ENCODE measurements at places on chromosomes 3 and 15.

GRCh38 chr3:148970271-148970670 is 21.1 kb upstream of the GYG1 start:
- no peak for DNase-seq

- DNase-seq = no peak
Observed at GRCh38 chr3:176928582-176928931, 268.7 kb downstream of the TBL1XR1 start.

GRCh38 chr3:150371741-150372254 is 36.3 kb upstream of the TSC22D2 start:
- DNase-seq = no peak

GRCh38 chr15:62439543-62440016 is 274.5 kb upstream of the C2CD4B start:
- DNase-seq = no peak

GRCh38 chr3:65836047-65836446 is 202.7 kb downstream of the MAGI1 start:
- no peak for DNase-seq

DNA sequence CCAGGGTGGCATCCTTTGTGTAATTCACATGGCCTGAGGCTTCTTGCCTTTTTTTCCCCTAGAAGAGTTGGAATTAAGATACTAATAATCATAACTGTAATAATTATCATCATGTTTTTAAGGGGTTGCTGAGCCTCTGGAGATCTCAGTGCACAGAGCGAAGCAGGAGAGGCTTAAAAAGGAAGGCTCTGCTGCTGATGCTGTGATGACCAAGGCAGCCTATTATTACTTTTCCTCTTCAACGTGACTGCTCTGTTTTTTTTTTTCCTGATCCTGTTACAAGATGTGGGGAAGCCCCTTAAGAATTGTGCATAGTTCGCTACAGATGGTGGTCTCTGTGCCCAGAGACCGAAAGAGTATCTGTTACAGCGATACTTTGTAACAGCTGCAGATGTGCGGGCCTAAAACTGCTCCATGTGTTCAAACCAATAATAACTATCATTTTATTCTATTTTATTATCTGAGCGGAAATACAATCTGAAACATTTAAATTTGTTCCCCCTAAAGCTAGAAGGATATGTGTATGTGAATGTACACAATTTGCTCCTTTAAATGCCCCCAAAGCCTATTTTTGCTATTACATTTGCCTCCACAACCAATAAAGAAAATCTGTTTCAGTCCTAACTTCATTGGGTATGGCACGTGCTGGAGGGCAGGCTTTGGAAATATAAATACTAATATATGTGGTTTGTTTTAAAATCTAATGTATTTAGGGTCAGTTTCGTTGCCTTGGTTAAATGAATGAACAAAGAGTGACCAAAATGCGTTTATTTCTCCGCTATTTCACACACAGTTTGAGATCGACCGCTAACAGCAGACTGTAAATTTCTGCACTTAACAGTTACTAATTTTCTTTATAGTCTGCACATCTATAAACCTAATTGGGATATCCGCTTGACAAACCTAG is 4.6 kb downstream of the SHOX2 start:
- no peak for DNase-seq

DNA sequence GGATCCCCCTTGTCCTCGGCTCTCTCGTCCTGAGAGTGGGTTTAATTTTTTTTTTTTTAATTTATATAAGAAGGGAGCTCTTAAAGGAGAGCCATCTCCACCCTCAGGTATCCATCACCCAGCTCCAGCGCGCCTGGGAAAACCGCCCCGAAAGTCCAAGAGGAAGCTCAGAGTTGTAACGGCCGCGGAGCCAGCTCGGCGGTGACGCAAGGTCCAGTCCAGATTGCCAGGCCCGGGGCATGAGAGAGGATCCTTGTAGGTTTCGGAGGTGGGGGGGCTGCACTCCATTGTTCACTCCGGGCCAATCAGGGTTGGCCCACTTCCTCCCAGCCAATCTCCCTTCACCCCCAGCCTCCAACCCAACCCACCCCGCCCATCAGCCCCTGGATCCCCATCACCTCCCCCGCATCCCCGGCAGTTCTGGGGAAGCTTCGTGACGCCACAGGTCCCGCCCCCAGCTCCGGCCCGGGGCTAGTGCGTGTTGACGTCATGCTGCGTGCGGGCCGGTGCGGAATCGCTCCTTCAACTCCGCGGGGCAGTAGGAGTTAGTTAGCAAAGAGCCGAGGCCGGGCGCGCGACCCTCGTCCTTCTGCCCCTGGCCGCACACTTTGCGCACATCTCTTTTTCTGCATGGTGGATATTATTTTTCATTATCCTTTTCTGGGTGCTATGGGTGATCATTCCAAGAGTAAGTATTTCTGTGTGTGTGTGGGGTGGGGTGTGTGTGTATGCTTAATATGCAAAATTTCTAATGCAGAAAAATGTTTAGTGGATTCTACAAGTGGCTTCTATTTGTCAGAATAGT is at the start of gene ISL2:
Gene ISL2 (plus strand): TSS at position 520 of the 805 bp plus-strand sequence. CDS start 111 bp downstream, at position 631.
- DNase-seq = peak; percentile 73

DNA sequence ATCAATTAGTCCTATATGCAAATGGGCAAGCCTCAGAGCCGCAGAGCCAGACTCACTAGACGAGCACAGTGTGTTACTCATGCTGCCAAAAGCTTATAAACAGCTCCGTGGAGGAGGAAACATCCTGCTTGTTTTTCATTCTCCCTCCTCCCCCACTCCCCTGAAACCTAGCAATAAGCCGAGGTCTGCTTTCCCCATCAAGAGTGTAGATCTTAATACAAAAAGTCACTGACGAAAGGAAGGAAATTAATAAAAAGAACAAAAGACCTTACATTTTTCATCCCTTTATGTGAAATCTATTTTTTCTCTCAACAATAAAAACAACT is 88.5 kb downstream of the XXYLT1 start:
- DNase-seq = peak; percentile 26

DNA sequence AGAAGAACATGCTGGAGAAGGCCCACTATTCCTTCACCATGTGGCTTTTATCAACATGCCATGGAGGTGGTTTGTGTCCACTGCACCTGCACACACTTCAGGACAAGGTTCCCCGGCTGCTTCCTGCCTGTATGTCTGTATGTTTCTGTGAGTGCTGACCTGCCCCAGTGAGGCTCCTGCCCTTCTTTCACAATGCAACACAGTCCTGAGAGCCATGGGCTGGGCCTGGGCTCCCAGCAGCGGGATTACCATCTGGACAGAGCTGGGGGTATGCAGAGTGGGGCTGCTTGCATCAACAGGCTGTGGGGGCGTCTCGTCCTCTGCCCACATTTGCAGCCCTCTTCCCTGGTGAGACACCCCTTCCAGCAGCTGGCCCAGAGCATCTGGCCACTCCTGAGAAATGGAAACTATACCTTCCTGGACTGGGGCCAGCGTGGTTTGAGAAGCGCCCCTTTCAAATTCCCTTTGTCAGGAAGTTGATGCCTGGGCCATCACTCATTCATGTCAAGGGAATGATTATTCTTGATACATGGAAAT is 29.3 kb upstream of the C15orf39 start:
- DNase-seq = no peak

- no peak for DNase-seq
Observed at GRCh38 chr3:56052188-56052587, 416.1 kb downstream of the ERC2 start.

DNA sequence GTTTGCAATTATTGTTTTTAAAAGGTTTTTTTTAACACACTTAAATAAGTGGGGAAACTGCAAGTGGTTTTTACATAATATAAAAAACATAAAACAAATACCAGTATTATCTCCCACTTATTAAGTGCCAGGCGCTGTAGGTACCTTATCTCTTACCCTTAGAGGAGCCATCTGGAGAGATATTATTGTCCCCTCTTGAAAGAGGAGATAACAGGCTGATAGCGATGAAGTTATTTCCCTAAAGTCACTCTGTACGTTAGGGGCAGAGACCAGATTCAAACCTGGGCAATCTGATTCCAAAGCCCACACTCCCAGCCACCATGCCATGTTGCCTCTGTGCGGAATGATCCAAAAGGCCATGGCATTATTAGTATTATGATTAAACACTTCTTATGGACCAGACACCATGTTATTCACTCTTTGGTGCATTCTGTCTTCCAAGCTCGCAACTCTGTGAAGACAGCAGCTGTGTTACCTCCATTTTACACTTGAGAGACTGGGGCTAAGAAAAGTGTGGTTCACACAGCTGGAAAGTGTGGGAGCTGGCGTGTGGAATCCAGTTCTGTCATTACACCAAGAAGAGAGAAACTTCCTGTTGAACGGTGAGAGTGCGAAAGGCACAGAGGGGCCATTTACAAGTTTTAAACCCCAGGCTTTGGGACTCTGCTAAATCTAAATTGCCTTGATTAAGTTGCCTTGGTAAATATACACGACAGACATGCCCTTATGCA is 79.9 kb upstream of the MITF start:
- no peak for DNase-seq

DNA sequence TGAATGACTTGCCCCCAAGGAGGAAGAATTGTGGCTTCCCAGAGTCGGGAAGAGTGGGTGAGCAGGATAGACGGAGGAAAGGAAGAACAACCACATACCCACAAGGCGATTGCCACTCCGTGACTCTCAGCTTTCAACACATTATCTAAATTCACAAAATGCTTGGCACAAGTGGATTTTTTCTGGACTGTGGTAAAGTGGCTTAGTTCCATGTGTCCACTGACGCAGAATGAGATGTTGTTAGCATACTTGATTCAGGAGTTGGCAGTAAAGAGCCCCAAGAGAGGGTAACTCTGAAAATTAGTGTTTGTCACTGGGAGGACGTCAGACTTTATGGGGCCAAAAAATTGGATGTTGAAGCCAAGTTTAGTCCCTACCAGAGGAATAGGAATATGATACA is 198.8 kb upstream of the CTNNB1 start:
- no peak for DNase-seq

GRCh38 chr3:16460886-16461285 is 52.6 kb downstream of the RFTN1 start:
- no peak for DNase-seq

DNA sequence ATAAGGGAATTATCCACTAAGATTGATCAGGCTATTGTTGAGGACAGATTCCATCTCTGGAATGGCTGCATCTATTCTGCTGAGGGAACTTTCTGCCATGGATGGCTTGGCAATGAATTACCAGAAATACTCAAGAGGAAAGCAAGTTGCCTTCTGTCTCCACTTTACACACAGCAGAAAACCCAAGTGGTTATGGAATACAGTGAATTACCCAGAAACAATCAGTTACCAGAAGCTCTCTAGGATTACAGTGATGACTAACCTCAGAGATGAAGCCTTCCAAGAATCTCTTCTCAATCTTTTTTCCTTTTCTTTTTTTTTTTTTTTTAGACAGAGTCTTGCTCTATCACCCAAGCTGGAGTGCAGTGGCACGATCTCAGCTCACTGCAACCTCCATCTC is 183.3 kb downstream of the WDR76 start:
- no peak for DNase-seq

GRCh38 chr3:113227146-113227545 is 15.8 kb downstream of the BOC start:
- DNase-seq = no peak

GRCh38 chr3:190051641-190052040 is 69.1 kb downstream of the P3H2 start:
- no peak for DNase-seq

DNA sequence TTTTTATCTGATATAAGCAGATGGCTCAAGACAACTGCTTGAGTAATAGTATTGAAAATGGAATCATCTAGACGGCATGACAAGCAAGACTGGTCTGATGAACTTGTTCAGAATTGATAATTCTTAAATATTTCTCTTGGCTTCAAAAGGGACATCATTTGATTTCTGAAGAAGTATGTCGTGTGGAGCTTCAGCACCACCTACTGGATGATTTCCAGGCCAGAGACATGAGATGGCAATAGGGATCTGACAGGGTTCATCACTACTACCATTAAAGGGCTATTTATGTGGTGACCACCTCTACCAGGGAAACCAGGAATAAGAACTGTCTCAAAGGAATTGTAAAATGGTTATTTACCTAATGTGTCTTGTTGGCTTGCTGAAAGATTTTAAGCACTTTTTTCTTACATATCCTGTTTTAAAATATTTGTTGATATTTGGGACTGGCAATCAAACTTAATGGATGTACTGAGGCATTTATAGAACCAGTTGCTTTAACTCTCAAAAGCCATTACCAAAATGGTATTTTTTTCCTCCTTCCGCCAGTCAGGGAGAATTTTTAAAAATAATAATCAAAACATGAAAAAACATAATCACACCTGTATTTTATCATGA is 99.5 kb upstream of the FAM98B start:
- peak; percentile 65 for DNase-seq

- no peak for DNase-seq
Observed at GRCh38 chr3:50170689-50171088, 15.6 kb downstream of the SEMA3F start.

DNA sequence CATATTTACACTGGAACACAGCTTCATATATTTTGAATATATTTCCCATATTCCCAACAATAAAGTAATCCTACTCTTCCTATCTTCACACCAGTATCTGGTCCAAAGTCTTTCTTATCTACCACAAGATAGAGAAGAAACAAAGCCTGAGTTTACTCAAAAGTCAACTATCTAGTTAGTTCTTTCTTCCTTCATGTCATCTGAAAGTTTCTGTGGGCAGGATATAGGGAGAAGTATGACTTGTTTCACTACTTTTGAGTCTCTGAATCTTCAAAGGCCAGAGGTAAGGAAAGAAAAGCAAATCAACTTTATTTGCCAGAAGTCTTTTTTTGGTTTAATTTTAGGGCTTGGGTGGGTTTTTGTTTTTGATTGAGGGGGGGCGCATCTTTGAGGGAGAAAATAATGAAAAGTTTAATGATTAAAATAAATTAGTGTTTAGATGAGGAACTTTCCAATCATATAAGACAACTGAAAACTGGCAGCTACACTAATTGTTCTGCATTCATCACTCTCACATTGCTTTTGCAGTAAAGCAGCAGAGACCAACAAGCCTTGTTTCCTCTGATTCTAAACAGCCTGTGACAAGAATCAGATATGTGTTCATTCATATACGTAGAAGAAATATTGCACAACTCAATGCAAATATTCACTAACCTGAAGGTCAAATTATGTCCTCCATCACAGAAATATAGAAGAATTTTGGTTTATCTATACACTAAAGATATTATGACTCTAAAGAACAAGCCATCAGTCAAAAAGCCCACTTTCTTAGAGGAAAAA is 421.4 kb downstream of the SHQ1 start:
- DNase-seq = no peak

GRCh38 chr3:61331929-61332552 is 80.8 kb upstream of the FHIT start:
- no peak for DNase-seq
